ENCODE measurements at places on chromosomes 13 and 19. TPM values are rescaled to one million over a fixed set of nuclear protein-coding genes. Genes with fewer than 3 reads are reported as not detected.
A peak's percentile ranks its signal among the peaks of the same experiment; 100 is the strongest.

GRCh38 chr19:15222738-15223648, 9.3 kb downstream of the EPHX3 start:
- DNase-seq, result peak; percentile 52

- no peak for DNase-seq
Observed at GRCh38 chr19:45542234-45542668, 35.0 kb downstream of the VASP start.

GRCh38 chr13:53090461-53090860, 61.8 kb downstream of the OLFM4 start:
- no peak for DNase-seq

DNA sequence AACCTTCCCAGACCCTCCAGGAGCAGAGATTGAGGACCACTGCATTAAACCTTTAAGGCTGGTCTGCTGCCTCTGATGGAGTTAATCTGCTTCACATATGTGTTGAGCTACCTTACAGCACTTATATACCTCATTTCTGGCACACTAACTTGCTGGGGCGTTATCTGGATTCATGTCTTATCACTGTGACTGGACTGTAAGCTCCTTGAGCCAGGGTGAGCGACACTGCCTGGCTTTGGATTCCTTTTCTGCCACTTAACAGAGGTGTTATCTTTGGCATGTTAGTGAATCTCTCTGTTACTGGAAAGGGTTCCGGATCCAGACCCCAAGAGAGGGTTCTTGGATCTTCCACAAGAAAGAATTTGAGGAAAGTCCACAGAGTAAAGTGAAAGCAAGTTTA, 69.8 kb upstream of the RGCC start:
- no peak for DNase-seq

The ITGBL1 gene
- polyA plus RNA-seq, result 0.33 TPM

Measured in keratinocyte (primary cell).